ENCODE measurements at places on chromosomes 16 and 17.

DNA sequence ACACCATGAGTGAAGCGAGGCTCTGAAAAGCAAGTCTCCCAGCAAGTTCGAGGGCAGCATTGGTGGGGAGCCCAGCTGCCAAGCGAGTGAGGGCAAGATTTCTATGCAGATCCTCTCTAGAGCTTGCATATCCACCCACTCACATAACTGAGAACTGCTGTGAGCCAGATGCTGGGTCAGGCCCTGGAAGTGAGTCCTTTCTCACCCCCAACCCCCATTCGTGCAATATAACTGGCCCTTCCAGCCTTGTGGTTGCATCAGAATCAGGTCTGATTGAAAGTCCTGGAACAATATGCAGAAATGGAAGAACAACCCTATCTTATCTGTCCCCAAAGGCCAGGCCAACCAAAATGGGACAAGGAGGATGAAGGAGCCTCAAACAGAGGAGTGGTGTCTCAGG, 146.6 kb downstream of the IRX5 start:
- no peak for DNase-seq

GRCh38 chr16:86065711-86066110, 166.7 kb downstream of the IRF8 start:
- no peak for DNase-seq

- DNase-seq: no peak
Measured at GRCh38 chr17:32631341-32632096, 144.7 kb downstream of the CDK5R1 start.

DNA sequence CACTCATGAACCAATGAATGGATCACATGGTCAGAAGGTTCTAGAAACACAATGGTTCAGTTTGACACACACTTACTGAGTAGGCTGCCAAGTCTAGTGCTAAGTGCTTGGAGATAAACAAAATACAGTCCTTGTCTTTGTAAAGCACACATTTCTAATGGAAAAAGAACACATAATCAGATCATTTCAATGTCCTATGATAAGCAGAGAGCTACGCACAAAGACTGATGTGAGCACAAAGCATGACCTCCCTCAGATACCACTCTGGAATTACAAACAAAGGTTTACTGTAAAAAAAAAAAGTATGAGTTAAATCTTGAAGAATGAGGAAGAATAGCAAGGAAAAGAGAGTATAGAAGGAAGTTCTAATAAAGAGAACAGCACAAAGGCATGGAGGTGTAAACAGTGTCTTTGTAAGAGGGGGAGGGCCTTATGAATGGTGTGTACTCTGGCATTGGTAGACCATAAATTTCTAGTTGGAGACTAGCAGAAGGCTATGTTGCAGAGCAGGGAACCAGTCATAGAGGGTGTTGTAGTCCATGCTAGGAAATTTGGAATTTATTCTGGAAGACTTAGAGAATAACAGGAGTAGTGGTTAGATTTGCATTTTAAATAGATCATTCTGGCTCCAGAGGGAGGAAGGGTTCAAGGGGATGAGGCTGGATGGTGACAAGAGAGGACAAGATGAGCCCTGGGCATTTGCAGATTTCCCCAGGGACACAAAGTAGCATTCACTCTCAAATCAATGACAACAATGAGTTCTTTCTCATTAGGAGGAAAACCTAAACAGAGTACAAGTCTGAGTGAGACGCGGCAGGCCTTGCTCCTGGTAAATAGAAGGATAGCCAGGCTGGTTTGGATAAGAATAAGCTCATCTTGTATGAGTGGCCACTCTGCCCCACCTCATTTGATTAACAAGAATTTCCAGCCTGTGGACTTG, 468.0 kb downstream of the TOX3 start:
- DNase-seq: no peak

DNA sequence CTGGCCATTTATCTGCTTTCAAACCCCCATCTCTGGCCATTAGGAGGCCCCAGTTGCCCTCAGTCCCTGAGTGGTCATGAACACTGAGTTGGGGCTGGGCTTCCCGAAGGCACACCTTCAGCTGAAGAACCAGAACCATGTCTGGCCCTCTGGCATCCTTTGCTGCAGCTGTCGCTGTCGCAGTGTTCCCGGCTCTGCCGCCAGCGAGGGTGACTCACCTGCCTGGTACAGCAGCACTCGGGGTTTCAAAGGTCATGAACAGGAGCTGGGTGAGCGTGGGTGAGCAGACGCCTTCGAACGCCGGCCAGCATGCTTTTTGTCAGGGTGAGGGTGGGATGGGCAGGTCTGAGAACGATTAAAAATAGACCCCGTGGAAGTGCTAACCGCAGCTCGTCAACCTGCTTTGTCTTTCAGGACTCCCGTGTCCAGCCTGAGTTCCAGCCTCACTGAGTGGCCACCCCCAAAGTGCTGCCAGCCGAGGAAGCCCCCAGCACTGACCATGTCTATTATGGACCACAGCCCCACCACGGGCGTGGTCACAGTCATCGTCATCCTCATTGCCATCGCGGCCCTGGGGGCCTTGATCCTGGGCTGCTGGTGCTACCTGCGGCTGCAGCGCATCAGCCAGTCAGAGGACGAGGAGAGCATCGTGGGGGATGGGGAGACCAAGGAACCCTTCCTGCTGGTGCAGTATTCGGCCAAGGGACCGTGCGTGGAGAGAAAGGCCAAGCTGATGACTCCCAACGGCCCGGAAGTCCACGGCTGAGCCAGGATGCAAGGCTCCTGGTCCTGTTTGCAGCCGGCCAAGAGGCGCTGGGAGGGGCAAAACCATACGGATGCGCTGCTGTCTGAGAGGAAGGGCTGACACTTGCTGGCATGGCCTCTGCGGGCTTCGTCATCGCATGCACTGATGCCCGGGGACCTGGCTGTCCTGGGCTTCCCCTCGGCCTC, 7.6 kb downstream of the SNN start:
- DNase-seq: no peak

DNA sequence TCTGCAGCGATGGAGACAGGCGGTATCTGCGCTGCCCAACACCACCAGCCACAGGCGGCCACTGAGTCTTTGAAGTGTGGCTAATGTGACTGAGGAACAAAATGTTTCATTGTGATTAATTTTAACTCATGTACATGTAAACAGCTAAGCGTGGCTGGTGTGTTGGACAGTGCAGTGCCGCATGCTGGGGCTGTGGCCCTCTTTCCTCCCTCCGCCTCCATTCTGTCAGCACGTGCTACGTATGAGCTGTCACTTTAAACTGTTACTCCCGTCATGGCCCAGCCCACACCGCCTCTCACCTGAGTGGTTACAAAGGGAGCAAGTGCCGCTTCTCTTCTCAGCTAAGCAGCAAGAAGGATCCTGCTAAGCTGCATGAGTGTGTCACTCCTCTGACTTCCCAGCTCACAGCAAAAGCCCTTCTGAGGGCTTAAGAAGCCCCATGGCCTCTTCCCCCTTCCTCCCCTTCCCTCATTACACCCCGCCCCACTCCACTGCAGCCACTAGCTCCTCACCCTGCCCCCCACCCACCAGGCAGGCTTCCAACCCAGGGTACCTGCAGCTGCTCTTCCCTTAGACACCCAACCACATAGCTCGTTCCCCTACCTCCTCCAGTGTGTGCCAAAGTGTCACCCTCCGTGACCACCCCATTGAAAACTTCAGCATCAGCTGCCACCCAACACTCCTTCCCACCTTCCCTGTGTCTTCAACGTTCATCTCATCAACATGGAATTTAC, 15.0 kb downstream of the HASPIN start:
- DNase-seq: peak; percentile 27

DNA sequence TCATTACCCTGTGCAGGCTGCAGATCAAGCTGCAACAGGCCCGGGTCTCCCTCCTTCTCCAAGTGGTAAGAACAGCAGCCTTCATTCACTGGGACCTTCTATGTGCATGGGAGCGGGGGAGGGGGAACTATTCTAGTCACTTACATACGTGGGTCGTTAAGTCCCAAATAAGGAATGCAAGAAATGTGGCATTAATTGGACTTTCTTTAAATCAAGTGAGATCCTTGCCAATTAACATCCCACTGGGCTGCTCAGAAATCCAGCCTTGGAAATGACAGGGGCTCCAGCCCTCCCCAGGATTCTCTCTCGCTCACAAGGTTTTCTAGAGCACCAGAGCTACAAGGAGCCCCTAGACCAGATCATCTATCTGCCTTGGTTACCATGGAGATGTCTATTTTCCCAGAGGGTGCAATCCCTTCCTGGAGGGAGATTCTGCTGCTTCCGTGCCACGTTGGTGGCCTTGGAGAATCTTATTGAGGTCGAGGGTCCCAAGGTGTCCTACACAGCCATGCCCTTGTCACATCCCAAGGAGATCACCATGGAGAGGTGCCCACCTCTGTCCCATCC, 5.2 kb upstream of the EIF1 start:
- DNase-seq: no peak

DNA sequence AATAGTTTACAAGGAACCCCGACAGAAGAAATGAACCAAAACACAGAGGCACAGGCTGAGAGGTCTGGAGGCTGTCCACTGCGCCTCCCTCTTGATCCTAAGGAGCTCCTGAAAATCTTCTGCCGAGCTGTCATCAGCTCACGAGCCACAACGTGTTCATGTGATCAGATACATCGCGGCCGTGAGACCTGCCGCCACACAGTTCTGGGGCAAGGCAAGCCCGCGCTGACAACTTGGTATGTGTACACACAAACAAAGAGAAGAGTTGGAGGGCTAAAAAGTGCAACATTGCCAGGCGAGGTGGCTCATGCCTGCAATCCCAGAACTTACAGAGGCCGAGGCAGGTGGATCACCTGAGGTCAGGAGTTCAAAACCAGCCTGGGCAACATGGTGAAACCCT, 7.6 kb downstream of the EXOC7 start:
- DNase-seq: no peak

DNA sequence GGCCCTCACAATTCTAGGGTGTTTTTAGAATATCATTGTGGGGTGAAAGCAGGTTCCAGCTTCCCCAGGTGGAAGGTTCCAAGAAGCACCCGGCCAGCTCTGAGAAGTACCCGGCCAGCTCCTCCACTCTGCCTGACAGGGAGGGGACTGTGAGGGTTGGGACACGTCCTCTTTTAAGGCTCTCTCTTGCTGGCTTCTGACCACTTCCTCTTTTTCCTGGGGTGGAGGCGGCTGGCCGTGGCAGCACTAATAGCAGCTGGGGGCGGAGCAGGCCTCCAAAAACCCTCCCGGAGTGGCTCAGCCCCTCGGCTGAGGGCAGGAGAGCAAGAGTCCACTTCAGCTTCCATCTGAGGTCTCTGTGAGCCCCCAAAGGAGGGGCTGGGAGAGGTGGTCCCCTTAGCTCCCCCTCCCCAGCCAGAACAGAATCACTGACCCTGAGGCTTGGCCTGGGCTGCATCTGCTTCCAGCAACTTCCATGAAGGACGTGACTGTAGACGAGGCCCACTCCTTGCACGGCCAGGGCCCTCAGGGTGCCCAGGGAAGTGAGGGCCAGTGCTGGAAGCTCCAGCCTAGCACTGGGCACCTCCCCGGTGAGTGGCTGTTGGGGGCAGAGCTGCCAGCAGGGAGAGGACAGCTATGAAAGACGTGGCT, 26.7 kb upstream of the PLCG2 start:
- no peak for DNase-seq

- no peak for DNase-seq
Measured at GRCh38 chr16:30457743-30458560, 12.3 kb upstream of the SEPHS2 start.
